ENCODE measurements at places on chromosomes 16 and 17. TPM values are rescaled to one million over a fixed set of nuclear protein-coding genes. Genes with fewer than 3 reads are reported as not detected.
A peak's percentile ranks its signal among the peaks of the same experiment; 100 is the strongest.

GRCh38 chr17:80424261-80424660, 9.3 kb downstream of the ENDOV start:
- no peak for DNase-seq

DNA sequence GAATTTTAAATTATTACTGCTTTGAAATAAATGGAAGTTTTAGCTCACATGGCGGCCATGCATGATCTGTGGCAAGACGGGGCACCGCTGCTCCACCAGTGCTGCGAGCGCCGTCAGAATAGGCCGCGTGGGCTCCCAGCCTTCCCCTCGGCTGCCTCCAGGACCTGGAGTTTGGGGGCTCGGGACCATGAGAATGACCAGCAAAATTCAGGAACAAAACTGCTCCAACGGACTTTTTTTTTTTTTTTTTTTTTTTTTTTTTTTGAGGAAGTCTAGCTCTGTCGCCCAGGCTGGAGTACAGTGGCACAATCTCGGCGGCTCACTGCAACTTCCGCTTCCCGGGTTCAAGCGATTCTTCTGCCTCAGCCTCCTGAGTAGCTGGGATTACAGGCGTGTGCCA, 38.3 kb upstream of the AKAP1 start:
- no peak for DNase-seq

- DNase-seq, result no peak
These were observed 346.6 kb upstream of the EEF2KMT start for GRCh38 chr16:5444189-5444588.

DNA sequence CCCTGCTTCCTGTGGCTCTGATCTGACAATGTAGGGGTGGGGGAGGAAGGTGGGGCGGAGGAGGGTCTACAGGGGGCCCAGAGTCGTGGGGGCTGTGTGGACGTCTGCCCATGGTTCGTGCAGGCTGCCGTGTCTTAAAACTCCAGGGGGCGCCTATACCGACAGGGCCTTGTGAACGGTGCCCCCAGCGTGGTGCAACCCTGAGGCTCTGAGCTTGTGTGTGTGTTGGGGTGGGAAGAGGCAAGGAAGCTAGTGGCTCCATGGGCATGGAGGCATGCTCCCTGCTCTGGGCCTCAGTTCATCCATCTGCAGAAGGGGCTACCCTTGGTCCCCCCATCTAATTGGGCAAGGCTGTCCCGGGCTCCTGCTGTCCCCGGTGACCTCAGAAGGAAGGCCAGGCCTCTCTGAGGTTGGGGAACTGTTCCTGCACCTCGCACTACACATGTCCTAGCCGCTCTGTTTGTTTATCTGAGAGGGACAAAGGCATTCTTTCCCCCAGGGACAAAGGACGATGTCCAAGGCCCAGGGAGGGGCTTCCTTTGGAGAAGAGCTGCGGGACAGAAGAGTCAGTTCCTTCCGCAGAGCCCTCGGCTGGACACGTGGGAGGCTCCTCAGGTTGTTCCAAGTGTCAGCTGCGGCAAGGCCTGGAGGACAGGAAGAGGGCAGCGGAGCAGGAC, 13.5 kb downstream of the CA4 start:
- no peak for DNase-seq

DNA sequence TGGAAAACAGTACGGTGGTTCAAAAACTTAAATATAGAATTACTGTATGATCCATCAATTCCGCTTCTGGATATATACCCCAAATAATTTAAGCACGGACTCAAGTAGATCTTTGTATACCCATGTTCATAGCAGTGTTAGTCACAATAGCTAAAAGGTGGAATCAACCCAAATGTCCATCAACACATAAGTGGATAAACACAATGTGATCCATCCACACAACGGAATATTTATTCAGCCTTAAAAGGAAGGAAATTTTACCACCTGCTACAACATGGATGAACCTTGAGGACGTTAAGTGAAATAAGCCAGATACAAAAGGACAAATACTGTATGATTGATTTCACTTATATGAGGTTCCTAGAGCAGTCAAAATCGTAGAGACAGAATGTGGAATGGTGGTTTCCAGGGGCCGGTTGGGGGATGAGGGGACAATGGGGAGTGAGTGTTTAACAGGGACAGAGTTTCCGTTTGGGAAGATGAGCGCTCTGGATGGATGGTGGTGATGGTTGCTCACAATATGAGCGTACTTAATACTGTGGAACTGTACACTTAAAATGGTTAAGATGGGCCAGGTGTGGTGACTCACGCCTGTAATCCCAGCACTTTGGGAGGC, 5.4 kb upstream of the RNF222 start:
- no peak for DNase-seq

DNA sequence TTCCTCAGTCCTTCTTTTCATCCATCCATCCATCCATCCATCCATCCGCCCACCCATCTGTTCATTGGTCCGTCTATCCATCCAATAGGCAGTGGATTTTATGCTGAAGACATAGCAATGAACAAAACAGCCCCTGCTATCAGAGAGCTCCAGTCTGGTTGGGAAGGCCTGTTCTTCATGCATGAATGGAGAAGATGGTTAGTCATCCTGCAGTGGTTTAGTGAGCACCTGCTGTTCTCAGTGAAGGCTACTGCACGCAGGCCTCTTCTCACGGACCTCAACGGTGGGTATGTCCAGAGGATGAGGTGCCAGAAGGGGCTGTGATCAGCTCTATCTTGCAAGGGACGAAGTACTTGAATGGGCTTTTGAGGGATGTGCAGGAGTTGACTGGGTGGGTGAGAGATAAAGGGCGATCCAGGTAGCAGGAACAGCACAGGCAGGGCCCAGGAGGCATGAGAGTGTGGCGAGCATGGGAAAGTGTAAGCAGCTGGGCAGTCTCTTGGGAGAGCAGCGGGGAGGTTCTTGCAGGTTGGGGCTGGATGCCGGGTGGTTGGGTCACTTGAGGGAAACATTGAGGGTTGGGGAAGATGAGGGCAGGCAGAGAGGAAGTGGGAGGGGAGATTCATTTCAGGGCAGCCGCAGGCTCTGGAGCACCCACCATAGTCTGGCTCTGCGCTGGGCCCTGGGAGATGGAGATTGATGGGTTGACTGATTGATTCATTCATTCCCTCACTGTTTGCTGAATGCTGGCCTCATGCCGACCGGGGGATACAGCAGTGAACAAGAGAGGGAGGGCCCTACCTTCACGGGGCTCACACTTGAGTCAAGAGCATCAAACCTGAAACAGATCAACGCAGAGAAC, 115.0 kb upstream of the CIBAR2 start:
- no peak for DNase-seq

DNA sequence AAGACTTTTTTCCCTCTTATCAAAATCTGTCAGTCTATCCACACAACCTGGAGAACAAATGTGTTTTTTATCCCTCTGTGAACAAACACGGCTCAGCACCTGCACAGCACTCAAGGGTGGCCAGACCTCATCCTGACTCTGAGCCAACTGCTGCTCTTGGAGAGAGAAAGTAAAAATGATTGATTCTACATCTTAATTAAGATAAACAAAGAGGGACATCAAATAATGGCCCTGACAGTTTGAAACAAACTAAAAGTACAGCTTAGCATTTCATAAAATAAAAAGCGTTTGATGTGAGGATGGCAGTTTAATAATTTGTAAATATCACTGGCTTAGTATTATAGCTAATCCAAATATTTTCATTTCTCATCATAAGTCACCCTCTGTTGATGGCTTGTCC, 106.2 kb downstream of the SNX11 start:
- DNase-seq, result peak; percentile 42

- peak; percentile 14 for DNase-seq
These were observed 39.8 kb upstream of the METTL16 start for GRCh38 chr17:2551493-2551892.

DNA sequence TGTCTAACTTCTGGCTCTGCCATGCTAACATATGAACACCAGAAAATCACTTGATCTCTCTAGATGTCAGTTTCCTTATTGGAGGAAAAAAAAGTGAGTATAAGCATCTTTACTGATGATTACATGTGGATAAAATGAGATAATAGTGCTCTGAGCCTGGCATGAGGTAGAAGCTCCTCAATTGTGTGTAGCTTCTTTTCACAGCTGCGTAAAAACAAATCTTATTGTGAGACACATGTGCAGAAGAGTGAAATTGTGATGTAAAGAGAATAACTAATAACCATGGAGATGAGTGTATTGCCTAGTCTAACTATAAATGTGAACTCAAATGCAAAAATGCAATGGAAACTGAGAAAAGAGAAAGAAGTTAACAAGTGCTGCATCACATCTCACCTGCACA, 44.7 kb downstream of the CDH11 start:
- no peak for DNase-seq

DNA sequence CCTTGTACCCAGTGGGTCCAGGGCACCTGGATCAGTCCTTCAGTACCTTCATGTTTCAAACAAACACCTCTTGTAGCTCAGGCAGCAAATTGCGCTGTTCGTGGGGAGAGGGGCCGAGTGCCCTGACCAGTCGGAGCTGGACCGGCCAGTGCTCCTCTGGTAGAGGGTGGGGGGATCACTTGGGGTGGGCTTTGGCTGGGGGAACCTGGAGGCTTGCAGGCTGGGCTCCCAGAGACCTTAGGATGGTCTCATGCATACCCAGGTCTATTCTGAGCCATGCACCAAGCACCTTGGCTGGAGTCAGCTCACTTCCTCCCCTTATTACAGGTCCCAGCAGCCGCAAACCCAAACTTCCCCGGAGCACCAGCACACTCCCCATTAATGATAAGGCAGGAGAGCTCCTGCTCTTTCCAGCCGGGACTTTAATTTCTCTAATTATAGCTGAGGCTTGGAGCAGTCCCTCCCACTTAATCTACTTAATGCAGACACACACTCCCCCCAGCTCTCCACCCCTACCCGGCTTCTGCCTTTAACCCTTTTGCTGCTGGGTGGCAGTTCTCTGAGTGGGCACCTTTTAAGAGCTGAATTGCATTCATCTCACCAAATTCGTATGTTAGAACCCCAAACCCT, 26.3 kb upstream of the MGAT5B start:
- no peak for DNase-seq

The ALOX12B gene
- polyA plus RNA-seq, result 0.48 TPM

The PRSS8 gene
- polyA plus RNA-seq, result 91.2 TPM
